ENCODE measurements at places on chromosomes 11 and 22.

DNA sequence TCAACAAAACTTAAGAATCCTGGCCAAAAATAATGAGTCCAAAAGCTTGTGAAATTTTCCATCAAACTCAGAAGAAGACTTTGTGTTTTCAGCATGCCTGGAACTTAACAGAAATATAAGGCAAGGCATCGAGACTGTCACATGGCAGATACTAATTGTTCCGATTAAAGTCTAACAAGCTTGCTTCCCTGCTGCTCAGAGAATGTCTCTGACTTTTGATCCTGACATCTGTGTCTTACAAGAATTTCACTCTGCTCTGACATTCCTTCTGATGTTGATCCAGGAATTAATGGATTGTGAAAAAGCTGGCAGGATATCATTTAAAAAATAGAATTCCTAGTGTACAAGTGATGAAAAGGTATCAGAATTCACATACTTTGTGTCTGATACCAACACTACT is 170.2 kb downstream of the DCDC1 start:
- no peak for DNase-seq

- peak; percentile 19 for DNase-seq
Measured at GRCh38 chr22:43110444-43110926, at the start of gene BIK. BIK (plus strand) TSS chr22:43110750; CDS start chr22:43124023, 13,273 bp downstream.

- no peak for DNase-seq
Measured at GRCh38 chr11:37107415-37107814, 509.4 kb upstream of the RAG2 start.

- peak; percentile 46 for DNase-seq
Measured at GRCh38 chr11:980438-981357, 55.0 kb downstream of the AP2A2 start.

DNA sequence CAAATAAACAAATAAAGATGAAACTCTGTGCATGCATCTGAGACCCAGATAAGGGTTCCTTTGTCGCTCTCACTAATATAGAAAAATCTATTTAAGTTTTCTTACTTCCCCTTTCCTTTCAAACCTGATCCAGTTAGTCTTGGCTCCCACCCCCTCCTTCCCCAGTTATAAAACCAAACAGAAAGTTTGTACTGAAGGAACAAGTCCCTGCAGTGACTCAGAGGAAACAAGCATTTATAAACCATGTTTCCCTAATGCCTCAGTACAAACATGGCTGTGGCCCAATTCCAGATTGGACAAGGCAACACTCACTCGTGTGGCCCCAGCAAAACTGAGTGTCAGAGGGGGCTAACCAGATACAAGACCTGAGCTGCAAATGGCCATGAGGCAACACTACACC is 65.5 kb upstream of the ARHGAP20 start:
- DNase-seq = peak; percentile 66

GRCh38 chr11:14500181-14500651 is 605 bp upstream of the COPB1 start:
- peak; percentile 66 for DNase-seq

DNA sequence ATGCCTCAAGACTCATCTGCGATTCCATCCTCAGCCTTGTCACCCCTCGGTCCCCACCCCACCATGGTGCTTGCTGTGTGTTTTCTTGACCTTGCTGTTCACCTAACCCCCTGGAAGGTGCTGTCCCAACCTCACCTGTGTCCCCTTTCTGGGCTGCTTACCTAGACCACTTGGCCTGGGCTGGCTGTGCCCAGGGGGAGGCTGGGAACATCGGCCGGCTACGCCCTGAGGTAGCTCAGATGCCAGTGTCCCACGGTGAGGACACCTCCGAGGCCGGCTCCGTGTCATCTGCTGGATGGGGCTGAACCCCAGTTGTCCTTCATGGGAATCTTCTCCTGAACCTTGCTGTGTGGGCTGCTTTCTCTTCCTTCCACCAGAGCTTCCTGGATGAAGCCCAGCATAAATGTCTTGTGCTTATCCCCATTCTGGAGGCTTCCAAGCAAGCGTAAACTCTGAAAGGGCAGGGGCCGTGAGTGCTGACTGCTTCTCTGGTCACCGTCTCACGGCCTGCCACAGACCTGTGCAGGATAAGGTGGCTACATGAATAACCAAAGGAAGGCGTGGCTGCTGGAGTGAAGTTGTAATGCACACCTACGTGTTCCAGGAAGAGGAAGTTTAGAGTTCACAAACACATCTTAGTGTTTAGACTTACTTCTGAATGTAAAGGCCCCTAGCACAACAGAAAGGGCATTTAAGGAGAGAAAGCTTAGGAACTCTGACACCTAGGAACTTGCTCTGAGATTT is 724.3 kb downstream of the TBC1D22A start:
- no peak for DNase-seq

DNA sequence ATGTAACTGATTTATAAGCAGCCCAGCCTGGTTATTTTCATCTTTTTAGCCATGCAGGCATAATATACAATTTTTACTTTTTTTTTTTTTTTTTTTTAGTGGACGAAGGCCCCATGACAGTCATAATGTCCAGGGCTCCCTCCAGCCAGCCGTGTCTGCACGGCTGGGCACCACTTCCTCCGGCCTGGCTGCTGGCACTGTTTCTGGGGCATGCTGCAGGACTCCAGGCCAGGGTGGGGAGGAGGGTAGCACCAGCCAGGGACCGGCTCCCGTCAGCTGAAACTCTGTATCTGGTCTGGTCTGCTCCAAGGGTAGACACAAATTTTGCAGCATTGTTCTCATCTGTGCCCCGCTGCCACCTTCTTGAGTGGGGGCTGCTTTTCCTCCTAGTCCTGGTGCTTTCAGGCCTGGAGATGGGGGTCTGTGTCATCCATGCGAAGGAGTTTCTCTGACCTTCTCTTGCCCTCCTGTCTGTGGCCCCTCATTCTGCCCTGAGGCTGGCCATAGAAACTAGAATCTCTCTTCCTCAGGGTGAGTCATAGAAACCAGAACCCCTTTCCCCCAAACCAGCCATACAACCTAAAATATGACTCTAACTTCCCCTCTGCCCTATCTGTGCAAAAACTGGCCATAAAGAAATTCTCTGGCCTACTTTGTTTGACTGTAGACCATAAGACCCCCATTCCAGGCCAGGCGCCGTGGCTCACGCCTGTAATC is 9.2 kb upstream of the RRP7A start:
- no peak for DNase-seq

- no peak for DNase-seq
Measured at GRCh38 chr22:28925916-28926315, 42.5 kb downstream of the ZNRF3 start.

DNA sequence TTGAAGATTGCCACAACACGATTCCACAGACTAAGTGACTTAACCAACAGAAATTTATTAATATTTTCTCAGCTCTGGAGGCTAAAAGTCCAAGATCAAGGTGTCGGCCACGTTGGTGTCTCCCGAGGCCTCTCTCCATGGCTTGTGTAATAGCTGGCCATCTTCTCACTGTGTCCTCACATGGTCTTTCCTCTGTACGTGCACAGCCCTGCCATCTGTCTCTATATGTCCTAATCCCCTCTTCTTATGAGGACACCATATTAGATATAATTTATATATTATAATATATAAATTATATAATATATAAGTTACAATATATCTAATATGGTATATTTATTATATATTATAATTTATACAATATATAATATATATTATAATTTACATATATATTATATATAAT is 25.1 kb upstream of the SCGB1A1 start:
- no peak for DNase-seq

GRCh38 chr11:111393096-111393495 is 14.0 kb upstream of the POU2AF1 start:
- peak; percentile 15 for DNase-seq

DNA sequence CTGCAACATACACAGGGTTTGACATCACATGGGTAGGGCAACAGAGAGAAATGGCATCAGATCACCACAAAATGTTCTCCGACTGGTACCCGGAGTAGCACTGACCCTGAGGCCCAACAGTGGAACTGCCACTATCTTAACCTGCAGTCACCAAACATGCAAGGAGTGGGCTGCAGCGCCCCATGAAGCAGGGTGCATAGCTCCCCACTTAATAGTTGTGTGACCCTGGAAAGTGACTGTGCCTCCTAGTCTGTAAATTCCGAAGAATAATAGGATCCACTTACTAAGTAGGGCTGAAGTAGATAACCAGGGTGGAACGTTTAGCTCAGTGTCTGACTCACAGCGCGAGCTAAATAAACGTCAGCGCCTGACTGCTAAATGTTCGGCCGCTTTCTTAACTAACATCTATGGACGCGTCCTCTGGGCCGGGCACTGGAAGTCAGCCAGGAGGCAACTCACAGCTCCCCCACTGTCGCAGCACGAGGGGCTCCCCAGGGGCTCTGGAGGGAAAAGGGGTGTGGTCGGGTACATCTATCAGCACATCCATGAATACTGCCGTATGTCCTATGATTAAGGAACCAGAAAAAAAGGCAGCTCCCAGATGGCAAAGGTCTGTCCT is 777 bp downstream of the LTO1 start:
- DNase-seq = peak; percentile 87

- DNase-seq = no peak
Measured at GRCh38 chr22:48596111-48596850, 1231.4 kb downstream of the BRD1 start.

- DNase-seq = no peak
Measured at GRCh38 chr22:43205748-43206508, 19.0 kb upstream of the TTLL12 start.

GRCh38 chr11:830295-831117 is 2.2 kb upstream of the CD151 start:
- peak; percentile 40 for DNase-seq

- peak; percentile 48 for DNase-seq
Measured at GRCh38 chr11:15824060-15824459, 532.3 kb downstream of the SOX6 start.

GRCh38 chr11:100769617-100770016 is 82.5 kb downstream of the ARHGAP42 start:
- no peak for DNase-seq

- no peak for DNase-seq
Measured at GRCh38 chr22:44965171-44965570, 44.6 kb downstream of the PHF21B start.

GRCh38 chr11:1411301-1411700 is 21.6 kb downstream of the BRSK2 start:
- no peak for DNase-seq

DNA sequence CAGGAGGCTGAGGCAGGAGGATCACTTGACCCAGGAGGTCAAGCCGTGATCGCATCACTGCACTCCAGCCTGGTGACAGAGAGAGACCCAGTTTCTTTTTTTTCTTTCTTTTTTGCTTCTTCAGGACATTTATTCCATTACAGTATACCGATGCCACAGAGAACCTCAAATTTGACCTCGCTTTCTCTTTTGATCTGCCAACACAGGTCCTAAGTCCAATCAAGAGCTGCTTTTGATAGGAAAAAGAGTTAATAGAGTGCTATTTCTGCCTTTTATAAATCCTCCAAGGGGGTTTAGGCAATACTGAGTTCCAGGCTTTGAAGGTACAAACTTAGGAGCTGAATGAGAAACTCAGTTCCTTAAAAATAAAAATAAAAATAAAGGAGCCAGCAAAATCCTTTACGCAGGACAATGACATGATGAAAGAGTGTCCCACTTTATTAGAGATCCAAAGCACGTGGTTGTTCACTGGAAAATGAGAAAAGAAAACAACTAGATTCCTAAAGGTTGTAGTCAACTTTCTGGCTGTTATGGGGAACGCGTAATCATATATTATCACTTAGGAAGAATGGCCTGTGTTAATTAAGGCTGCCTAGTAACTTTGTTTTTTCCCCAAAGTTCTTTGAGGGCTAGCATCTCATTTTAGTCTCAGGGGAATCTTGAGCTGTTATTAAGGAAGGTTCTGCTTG is 27.2 kb downstream of the FADD start:
- DNase-seq = peak; percentile 27

- no peak for DNase-seq
Measured at GRCh38 chr11:64156235-64157011, 9.5 kb downstream of the MACROD1 start.

- peak; percentile 90 for DNase-seq
Measured at GRCh38 chr11:74257959-74258553, 53.4 kb downstream of the P4HA3 start.

- peak; percentile 92 for DNase-seq
Measured at GRCh38 chr11:26227301-26227746, 104.6 kb upstream of the ANO3 start.

- DNase-seq = no peak
Measured at GRCh38 chr22:39288135-39288898, 31.1 kb downstream of the RPL3 start.

DNA sequence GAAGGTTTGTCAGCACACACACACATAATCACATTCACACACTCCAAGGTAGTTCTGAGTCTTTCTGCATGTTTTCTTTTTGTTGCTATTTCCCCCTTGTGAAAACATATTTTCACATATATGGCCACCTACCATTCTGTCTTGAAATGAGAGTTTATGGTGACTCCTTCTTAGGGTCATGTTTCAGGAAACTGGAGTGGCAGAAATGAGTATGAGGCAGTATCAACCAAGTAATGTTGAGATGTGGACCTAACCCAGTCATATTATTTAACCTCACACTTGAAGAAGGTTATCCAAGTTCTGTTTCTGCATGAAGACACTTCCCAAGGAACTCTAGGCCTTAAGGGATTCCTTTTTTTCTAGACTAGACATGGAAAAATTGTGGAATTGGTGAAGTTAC is 481.4 kb downstream of the ETS1 start:
- no peak for DNase-seq

DNA sequence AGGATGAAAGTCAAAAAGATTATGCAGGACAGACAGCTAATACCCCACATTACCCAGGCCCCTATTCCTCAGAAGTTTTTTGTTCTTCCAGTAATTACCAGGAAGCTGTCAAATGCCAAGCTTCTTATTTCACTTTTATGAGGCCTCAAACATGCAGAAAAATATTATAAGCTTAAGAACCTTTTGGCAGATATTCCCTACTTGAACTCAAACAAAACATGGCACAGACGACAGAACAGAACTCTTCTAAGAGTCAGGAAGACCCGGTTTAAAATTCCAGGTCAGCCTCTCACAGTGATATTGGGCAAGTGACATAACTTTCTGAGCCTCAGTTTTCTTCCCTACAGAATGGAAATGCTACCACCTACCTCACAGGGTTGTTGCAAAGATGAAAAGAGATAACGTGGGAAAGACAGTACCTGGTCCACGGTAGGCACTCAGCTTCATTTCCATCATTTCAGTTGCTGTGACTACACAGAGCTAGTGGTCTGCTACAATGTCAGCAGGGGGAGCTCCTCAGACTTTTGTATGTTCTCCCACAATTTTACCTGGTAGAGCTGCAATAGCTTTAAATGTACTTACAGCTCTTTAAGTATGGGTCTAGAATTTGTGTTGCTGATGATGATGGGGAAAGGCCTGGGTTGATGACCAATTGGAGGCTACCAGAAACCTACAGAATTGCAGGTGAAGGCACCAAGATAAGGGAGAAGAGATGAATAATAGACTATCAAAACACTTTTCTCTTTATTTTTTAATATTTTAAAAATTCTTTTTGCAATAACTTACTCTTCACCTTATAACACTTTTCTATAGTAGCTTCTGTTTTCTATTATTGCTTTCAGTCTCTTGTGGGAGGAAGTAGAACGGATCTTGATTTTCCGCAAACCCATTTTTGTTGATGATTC is 98.3 kb upstream of the CHRM4 start:
- peak; percentile 59 for DNase-seq
